NCI-H748 treated with DMSO at 0.1 percent for 48 hours (cell line): ENCODE measurements at places on chromosomes 4 and X.

- DNase-seq = no peak
Observed at GRCh38 chrX:40578039-40578695, 2.6 kb upstream of the ATP6AP2 start.

DNA sequence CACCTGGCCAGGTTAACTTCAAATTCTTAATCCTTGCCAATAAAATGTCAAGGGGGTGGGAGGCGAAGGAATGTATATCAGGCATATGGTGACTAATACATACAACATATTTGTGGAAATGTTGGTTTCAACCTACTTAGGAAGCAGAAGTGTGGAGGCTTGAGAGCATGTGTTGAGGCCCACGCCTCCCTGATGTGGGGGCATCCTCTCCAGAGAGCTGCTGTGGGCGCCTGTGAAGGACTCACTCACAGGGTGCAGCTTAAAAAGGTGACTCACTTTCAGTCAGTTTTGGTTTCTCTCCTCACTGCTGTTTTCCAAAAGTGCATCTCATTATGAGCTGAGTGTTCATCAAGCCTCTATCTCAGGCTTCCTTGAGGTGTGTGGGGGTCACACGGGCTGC, 27.5 kb downstream of the LNX1 start:
- no peak for DNase-seq

GRCh38 chr4:117400039-117400835, 314.9 kb upstream of the TRAM1L1 start:
- DNase-seq = no peak

- DNase-seq = no peak
Observed at GRCh38 chr4:8427761-8428287, 12.7 kb downstream of the ACOX3 start.
